Thoracic aorta endothelial cell (primary cell): ENCODE measurements at places on chromosomes 1 and 21. TPM values are rescaled to one million over a fixed set of nuclear protein-coding genes. Genes with fewer than 3 reads are reported as not detected.

The C1orf167 gene
- total RNA-seq, result 0.29 TPM in 1 of 2 replicates, not detected in the other

The FCGR1A gene
- total RNA-seq, result not detected in 2 replicates

The DMBX1 gene
- not detected in 2 replicates for total RNA-seq

The KCNJ6 gene
- total RNA-seq, result not detected in 2 replicates

The S100A11 gene
- total RNA-seq, result 109 and 145 TPM in 2 replicates

The CNKSR1 gene
- 0.13 TPM in 1 of 2 replicates, not detected in the other for total RNA-seq

The DENND2D gene
- 0.36 and 0.53 TPM in 2 replicates for total RNA-seq
